ENCODE measurements at places on chromosomes 1 and 21. TPM values are rescaled to one million over a fixed set of nuclear protein-coding genes. Genes with fewer than 3 reads are reported as not detected.

CNR2 gene
- total RNA-seq, result 0.06 TPM

DNA sequence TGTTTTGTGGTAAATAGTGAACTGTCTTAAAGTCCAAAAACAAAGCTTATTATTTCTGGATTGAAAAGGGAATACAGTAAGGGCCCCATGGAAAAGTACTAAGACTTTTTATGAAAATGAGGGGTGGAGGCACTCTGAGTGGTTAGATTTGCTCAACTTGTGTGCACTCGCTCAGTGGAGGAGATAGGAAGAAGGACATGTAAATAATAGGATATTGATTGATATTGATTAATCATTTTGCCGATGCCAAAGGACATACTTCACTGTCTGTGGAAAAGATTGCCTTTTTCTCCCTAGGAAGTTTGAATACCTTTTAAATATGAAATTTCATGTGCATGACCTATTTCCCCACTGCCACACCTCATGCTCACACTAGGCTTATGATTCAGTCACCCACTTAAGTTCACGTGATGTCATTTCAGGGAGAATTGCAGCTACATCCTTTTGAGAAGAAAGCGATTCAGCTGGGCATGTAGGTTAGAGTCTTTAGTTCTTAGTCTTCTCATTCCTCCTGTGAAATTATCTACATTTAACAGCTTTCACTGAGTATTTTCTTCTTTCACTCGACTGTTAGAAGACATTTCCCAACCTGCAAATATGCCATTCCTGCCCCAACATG is 5.0 kb downstream of the MTR start:
- H3K4me3 ChIP-seq, result no peak overlapping the region
- no peak overlapping the region for H3K27ac ChIP-seq
- no peaks in the 10 kb centered on the region for H3K27me3 ChIP-seq
- peaks cover 16% of the 10 kb centered on the region for H3K36me3 ChIP-seq

DNA sequence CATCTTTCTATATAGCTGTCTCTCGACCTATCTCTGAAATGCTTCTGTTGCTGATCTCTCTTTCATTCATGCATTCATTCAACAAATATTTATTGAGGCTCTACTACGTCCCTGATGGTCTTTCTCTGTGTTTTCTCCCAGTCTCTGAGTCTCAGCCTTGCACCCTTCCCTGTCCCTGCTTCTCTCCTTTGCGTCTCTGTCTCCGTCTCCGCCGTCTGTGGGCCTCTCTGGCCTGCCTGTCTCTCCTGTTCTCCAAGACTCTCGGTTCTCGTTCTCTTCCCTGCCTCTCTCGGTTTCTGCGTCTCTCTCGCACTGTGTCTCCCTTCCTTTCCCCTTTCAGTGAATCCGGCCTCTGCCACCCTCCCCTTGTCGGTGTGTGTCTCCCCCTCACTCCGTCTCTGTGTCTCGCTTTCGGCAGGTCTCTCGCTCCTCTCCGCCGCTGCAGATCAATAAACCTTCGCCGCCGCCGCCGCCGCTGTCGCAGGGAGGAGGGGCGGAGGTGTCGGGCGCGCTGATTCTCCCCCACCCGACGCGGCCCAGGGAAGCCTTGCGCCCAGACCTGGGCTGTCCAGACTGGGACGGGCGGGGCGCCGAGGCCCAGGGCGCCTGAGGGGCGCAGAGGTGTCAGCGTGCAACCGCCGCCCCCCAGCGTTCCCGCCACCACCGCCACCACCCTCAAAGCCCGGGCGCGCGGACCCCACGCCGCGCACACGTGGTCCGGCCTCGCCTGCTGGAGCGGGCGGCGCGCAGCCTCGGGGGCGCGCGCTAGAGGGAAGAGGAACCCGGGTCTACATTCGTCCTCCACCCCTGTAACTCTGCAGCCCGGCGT is 3.0 kb downstream of the EFNA3 start:
- H3K4me3 ChIP-seq, result peak overlapping the region; percentile 34
- H3K27ac ChIP-seq, result no peak overlapping the region
- H3K27me3 ChIP-seq, result peaks cover 55% of the 10 kb centered on the region
- H3K4me1 ChIP-seq, result peaks cover 53% of the 10 kb centered on the region
- no peaks in the 10 kb centered on the region for H3K36me3 ChIP-seq

TXNIP gene
- 945 TPM for total RNA-seq

WDR64 gene
- not detected for total RNA-seq
